ENCODE measurements at places on chromosomes 3 and 15. TPM values are rescaled to one million over a fixed set of nuclear protein-coding genes. Genes with fewer than 3 reads are reported as not detected.

The SLC6A6 gene
- total RNA-seq: 84.9 TPM

The GPR27 gene
- not detected for total RNA-seq

The EXOG gene
- 9.3 TPM for total RNA-seq

The NUP210 gene
- total RNA-seq: 72.7 TPM

The VPS18 gene
- 9.6 TPM for total RNA-seq

The GABRB3 gene
- total RNA-seq: 4.9 TPM

The PLCB2 gene
- 1.6 TPM for total RNA-seq

The GOLGA6B gene
- 0.22 TPM for total RNA-seq

The CMTM8 gene
- 16.8 TPM for total RNA-seq

GRCh38 chr15:41961001-41961518 lies 11.3 kb downstream of the EHD4 start:
- DNase-seq: no peak

DNA sequence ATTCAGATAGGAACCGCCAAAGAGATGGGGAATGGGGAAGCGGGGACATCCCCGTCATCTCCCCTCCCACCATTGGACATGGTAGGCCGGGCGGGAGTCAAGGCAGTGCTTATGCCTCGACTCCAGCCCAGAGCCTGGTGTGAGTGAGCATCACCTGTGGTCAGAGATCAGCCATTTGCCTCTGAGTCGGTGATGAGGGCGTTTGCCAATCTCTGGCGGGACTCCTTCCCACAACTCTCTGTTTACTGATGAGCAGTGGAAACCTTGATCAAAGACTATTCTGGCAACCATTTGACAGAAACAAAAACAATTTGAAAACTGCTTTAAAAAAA lies 63.9 kb upstream of the HES1 start:
- no peak for DNase-seq

- DNase-seq: peak; percentile 39
These were observed 1560.4 kb downstream of the OTOL1 start for GRCh38 chr3:163056874-163057497.

DNA sequence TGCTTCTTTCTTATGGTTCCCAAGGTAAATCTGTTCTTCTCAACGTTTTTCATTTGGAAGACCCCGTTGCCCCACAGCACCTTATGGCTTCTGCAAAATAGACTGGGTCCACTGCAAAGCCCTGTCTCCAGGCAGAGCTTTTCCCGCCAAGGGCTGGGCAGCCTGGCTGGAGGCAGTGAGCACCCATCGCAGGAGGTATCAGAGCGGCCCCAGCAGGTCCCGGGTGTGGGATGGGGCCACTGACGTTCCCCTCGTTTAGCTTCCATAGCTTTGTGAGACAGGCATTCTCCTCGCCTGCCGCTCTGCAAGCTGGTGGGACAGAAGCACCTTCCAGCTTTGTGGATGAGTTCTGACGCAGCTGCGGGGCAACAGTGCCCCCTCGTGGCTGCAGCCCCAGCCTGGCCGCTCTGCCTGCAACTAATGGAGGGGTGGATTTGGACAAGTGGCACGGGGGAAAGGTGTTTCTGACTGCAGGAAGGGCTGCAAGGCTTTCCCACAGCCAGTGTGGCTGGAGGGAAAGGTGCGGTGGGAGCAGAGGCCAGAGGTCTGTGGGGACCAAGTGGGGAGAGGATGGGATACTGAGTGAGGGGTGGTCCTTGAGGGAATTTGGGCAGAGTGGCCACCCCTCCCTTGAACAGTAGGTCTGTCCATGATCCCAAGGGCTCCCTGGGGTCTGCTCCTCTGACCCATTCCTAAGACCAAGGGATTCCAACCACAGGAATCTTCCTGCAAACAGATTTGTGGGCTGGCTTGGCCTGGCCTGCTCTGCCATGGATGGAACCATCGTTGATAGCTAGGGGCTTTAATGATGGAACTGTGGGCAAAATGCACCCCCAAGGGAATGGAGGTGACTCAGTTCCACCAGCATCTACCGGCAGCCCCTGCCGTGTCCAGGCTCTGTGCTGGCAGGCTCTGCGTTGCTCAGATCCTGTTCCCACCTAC lies 99.4 kb downstream of the FBLN2 start:
- DNase-seq: peak; percentile 54

DNA sequence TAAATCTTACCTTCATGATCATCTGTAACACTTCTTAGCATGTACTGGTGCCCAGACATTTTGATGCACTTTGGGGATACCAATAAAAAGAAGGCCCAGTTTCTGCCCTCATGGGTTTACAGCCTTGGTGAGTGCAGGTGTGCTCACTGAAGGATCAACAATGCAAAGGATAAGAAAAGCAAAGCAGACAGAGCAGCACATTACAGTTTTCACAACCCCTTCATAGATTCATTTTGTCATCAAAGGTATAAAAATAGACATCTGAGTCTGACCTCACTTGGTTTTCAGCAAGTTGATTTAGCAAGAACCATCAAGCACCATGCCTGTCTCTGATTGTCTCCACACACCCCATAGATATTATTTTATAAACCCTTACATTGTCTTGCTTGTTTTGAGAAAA lies 77.6 kb downstream of the BFSP2 start:
- DNase-seq: no peak

DNA sequence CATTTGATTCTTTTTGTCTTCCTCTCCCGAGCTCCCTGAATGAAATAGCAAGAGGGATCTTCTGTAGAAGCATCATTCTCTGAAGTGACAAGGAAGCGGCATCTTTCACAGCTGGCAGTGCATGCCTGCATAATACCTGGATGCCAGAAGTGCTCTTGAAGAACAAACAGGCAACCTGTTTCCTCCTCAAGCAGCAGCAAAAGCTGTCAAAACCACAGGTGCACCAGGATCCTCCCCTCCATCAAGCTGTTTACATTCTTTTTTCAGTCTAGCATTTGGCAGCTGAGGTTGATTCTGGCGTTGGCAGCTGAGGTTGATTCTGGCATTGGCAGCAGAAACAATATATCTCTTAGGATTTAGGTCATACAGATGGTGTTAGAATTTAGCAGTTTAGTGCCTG lies 979.0 kb downstream of the TUSC7 start:
- DNase-seq: no peak

DNA sequence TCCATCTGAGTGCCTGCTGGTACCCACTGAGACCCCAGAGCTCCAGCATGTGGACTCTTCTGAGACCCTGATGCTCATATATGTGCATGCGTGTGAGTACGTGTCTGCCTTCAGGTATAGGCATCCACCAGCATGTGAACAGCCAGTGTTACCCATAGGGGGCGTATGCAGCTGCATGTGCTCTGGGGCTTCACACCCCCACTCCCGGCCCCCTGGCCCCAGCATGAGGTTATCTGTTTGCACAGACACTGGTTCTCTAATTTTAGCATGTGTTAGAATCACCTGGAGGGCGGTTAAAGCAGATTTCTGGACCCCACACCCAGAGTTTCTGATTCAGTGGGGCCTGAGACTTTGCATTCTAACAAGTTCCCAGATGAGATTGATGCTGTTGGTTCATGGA lies 824 bp upstream of the CILP start:
- DNase-seq: no peak

- DNase-seq: no peak
These were observed 20.1 kb upstream of the MAGEF1 start for GRCh38 chr3:184731786-184732537.

DNA sequence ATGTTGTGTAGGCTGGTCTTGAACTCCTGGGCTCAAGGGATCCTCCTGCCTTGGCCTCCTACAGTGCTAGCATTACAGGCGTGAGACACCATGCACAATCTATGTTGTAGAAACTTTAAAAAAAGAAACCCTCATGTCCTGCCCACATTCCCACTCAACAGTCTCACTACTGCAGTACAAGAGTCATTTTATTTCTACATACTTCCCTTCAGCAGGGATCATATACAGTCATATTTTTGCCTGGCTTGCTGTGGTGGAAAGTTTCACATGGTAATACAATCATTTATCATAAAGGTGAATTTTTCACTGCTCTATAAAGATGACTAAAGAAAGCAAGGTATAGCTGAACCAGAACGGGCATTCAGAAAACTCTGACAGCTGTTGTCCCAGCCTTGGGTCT lies 53.8 kb upstream of the PIK3CB start:
- no peak for DNase-seq

DNA sequence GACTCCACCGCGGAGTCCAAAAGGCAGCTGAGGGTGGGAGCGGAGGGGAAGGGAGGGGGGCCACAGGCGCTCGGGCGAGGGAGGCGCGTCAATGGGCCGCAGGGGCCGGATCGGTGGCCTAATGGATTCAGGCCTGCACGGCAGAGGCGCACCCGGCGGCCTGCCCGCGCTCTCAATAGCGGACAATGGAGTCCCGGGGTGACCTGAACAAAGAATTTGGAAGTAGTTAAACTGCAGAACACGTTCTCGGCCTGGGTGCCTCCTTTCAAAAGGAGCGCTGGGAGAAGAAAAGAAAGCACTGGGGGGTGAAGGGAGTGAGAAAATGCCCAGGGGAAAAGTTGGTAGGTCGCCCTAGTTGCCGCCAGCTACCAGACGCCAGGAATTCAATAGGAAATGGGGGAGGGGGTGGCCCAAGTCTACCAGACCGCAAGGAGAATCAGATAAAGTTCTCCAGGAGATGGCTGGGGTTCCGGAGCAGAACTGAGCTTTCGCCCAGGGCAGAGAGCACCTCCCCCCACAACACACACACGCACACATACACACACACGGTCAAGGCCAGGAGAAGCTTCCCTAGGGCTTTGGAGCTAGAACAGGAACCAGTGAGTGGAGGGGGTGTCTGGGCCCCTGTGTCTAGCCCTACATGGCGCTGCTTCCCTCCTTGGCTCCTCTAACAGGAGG lies 25.8 kb upstream of the POLG start:
- DNase-seq: no peak

DNA sequence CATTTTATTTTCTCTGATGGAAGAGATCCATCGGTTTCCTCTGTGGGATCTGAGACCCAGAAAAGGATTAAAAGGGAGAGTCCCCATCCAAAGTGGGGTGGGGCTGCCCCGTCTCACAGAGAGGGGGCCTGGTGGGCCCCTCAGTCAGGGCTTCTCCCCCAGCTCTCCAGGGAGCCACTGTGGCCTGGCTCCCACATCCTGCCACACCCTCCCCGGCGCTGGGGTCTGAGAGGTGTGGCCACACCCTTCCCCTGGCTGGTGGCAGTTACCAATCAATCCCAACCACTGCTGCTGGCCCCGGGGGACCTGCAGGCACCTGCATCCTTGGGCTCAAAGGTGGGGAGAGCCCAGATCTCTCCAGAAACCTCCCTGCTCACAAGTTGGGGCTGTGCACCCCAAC lies 161.8 kb upstream of the IQSEC1 start:
- DNase-seq: no peak

GRCh38 chr15:78148392-78149067 lies 632 bp upstream of the IDH3A start:
- peak; percentile 2 for DNase-seq

DNA sequence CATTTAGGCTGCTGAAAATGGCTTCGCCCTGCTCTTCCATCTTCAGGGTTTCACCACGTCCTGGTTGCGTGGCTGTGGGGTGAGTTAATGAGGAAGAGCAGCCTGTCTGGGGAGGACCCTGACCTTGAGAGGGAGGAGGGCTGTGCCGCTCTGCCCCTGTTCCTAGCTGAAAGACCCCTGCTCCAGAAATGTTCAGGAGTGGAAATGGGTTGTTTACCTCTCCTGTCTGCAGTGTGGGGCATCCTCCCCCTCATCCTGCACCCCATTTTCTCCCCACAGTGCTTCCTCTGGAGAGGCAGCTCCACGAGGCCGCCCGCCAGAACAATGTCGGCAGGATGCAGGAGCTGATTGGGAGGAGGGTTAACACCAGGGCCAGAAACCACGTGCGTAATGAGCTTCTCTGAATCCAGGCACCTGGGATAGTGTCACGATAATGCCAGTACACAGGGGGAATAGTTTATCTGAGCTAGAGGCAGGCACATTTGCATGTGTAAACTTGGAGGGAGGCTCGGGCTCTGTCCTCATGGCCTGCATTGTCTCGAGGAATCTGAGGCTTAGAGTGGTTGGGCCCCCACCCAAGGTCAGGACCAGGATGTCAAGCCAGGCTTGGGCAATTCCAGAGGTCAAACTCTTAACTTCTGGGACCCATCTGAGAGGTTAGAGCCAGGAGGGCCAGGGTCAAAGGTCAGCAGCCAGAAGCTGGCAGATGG lies 4.0 kb downstream of the ANKDD1A start:
- no peak for DNase-seq

DNA sequence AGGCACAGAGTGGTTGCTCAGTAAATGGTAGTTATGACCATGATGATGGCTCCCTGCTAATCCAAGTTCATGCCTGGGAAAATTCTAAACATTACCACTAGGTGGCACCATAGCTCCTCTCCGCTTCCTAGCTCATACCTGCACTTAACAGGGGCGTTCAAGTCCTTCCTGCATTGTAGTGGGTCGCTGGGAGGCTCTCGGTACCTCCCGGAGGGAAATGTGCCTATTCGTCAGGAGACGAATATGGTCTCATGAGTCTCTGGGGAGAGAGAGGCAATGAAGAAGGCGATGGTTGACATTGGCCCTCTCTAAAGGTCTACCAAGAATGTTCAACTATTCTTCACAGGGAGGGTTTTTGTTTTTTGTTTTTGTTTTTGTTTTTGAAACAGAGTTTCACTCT lies 10.9 kb downstream of the MESP1 start:
- DNase-seq: peak; percentile 61

DNA sequence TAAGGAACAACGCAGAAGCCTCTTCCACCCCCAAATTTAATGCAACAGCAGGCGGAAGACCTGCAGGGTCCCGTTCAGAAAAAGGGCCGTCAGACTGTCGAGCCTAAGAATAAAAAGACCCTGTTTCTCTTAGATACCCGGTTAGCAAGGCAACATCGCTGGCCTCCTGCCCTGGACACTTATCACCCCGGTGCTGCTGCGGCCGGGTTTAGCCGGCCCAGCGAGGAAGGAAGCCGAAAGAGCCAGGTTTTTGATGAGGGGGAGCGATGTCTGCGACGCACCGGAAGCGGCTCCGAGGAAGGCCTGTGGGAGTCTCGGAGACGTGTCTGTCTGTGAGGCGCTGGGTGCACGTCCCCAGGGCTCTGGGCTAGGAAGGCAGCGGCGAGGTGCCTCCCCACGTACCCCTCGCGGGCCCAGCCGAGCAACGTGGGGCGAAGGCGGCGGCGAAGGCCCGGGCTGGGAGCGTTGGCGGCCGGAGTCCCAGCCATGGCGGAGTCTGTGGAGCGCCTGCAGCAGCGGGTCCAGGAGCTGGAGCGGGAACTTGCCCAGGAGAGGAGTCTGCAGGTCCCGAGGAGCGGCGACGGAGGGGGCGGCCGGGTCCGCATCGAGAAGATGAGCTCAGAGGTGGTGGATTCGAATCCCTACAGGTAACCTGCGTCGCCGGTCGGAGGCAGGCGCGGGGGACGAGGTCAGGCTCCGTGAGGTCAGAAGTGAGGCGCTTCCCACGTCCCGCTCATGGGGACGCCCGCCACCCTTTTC lies at the start of gene UBA5:
Gene UBA5, plus strand, starts transcription at position 278 of the 759 bp plus-strand sequence. Its CDS starts 209 bp downstream, at position 487.
- peak; percentile 52 for DNase-seq

DNA sequence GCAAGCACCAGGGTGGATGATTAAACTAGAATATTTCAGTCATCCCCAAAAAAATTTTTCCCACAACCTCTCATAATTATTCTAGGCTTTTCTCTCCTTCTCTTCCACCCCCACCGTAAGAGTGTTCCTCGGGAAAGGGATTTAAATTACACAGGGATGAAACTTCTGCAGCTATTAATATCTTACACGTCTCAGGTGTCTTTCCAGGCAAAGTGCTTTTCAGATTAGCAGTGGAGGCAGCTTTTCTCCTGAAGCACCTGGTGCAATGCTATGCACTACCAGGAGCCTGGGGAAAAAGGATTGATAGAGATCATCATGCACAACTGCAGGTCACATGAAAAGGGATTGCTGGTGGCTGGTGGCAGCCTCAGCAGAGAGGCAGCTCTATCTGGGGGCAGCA lies 250.4 kb downstream of the NTRK3 start:
- no peak for DNase-seq
